Activated naive CD8-positive, alpha-beta T cell treated with anti-CD3 and anti-CD28 coated beads, Interleukin-2, amount 50 U/mL, for 24 hours (primary cell): ENCODE measurements at places on chromosomes 7 and 10.

GRCh38 chr10:133421336-133422222, 2.8 kb downstream of the SPRN start:
- no peak for DNase-seq

GRCh38 chr7:118839515-118839914, 615.0 kb downstream of the ANKRD7 start:
- DNase-seq, result no peak

- DNase-seq, result no peak
Observed at GRCh38 chr7:140027858-140028257, 34.9 kb downstream of the PARP12 start.

DNA sequence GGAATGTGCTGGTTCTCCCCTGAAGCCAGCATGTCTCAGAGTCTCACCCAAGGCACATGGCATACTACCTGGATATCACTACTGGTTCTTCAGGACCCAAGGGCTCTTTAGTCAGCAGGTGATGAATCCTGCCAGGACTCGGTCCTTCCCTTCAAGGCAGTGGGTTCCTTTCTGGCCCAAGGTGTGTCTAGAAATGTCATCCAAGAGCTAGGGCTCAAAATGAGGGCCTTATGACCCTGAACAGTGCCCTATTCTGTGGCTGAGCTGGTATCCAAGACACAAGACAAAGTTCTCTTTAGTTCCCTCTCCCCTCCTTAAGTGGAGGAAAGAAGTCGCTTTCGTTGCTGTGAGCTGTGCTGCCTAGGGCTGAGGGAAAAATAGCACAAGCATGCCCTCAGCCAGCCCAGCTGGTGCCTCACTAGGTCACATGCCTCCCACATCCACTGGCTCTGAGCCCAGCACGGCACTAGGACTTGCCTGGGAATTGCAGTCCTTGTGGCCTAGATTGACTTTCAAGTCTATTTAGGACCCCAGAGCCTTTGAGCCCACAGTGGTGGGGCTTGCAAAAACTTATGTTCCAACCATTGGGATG, 106.0 kb downstream of the BMS1 start:
- no peak for DNase-seq

- DNase-seq, result no peak
Observed at GRCh38 chr7:12815871-12816270, 128.4 kb downstream of the ARL4A start.
